ENCODE measurements at places on chromosomes 3 and 15.

- DNase-seq: no peak
Observed at GRCh38 chr15:66738595-66738994, 36.6 kb downstream of the SMAD6 start.

GRCh38 chr3:66396161-66396760, 104.6 kb downstream of the LRIG1 start:
- no peak for DNase-seq

DNA sequence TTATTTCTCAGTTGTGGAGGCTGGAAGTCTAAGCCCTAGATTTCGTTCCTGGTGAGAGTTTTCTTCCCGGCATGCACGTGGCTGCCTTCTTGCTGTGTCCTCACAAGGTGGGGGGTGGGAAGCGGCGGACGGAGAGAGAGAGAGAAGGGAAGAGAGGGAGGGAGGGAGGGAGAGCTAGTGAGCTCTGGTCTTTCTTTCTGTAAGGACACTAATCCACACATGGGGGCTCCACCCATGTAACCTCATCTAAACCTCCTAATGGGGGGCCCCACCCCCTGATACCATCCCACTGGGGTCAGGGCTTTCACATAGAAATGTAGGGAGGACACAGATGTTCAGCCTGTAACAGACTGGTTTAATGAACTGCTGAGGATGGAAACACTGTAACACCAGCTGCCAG, 7.3 kb downstream of the FBLN2 start:
- DNase-seq: no peak

- no peak for DNase-seq
Observed at GRCh38 chr3:109384164-109384563, 46.8 kb upstream of the DPPA4 start.

- no peak for DNase-seq
Observed at GRCh38 chr3:68997887-68998286, 15.6 kb downstream of the EOGT start.

GRCh38 chr3:36989005-36989404, 3.9 kb downstream of the EPM2AIP1 start:
- DNase-seq: no peak

DNA sequence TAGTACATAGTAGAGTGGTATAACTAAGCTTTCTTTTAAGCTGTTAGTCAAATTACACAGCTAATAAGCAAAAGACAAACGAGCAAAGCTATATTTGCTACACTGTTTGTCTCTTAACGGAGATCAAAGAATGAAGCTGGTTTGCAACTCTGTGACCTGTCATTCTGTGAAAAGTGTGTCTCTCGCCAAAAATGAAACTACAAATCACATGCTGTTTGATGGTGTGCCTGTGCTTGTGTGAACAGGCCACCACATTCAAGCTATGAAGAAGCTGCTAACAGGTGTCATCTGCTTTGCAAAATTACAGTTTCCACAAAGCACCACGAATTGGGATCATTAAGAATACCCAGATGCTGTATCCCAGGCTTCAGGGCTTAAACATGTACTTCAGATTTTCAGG, 667.8 kb upstream of the NAALADL2 start:
- no peak for DNase-seq

DNA sequence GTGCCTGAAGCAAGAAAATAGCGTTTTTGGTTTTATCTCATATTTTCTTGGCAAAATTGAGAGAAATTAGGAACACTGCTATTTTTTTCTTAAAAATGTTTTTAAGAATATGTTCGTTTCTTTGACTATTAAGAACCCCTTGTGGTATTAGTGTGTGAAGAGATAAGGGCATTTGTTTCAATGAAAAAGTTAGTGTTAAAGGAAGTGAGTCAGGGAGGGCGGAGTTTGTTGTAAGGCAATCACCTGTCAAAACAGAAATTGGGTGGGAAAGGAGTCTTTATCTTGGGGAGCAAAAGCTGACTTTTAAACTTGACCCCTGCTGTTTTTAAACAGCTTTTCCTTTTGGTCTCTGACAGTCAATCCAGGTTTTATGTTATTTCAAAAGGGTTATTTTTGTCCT, 4.2 kb downstream of the RAP2B start:
- no peak for DNase-seq

GRCh38 chr15:70575231-70576226, 187.8 kb downstream of the UACA start:
- DNase-seq: peak; percentile 90

- no peak for DNase-seq
Observed at GRCh38 chr3:148343416-148343815, 354.3 kb upstream of the AGTR1 start.

DNA sequence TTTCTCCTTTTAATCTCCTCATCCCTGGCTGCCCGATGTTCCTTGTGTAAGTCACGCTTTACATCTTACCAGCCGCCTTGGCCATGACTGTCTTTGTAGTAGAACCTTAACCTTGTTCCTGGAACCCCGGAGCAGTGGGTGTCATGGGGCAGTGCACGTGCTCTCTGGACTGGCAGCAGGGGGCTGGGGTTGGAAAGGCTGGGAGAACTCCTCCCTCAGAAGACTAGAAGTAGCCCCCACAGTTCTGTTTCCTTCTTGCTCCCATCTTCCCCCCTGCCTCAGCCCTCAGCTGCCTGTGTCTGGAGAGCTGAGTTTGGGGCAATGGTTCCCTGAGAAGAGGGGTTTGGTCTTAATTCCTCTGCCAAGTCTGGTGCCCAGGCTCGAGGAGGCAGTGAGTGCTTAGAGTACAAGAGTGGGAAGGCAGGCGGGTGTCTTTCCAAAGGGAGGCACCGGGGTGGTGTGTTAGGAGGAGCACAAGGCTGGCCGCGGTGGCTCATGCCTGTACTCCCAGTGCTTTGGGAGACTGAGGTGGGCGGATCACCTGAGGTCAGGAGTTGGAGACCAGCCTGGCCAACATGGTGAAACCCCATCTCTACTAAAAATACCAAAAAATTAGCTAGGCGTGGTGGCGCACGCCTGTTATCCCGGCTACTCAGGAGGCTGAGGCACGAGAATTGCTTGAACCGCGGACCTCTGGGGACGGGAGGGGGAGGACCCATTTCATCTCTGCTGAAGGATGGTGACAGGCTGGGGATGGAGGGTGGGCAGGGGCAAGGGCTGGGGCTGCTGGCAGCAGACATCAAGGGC, 100.4 kb downstream of the VGLL4 start:
- no peak for DNase-seq

DNA sequence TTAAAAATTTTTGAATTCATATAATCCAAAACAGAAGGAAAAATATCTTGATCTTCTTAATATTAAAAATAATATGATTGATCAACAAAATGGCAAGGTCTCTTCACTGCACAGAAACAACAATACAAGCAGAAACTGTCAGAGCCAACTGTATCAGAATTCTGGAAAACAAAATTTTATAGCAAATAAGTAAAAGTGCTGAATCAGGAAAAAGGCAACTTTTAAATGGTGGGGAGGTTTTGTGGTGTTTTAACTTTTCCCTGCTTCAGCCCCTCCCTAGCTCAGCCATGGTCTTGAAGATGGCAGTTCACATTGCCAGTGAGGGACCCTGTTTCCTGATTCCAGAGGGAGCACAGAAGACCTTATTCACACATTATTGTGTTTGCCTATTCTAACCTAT, 37.6 kb downstream of the SPESP1 start:
- DNase-seq: no peak

GRCh38 chr3:157816896-157817295, 289.3 kb downstream of the SHOX2 start:
- no peak for DNase-seq

GRCh38 chr3:50316657-50317242, 5.8 kb downstream of the HYAL2 start:
- no peak for DNase-seq

DNA sequence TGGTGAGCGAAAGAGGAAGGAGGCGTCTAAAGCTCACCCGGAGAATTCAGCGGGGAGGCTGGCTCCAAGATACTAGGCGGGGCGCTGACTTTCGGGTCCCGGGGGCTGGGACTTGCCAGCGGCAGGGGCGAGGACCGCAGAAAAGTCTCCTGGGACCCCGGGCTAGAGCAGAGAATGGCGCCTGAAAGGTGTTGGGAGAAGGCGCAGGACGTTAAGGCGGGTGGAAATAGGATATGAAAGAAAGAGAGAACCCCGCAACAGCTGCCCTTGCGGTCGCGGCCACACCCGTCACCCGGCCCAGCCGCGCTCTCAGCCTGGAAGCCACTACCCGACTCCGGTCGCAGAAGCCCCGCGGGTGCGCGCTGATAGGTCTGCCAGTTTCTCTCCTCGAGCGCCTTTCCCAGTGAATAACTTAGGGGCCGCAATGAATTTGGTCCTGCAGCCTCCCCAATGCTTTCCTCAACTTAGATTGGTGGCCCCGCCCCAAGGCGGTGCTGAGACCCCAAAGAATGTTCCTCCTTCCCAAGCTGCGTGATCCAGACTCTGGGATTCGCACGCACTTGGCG, 604 bp downstream of the LTK start:
- no peak for DNase-seq

DNA sequence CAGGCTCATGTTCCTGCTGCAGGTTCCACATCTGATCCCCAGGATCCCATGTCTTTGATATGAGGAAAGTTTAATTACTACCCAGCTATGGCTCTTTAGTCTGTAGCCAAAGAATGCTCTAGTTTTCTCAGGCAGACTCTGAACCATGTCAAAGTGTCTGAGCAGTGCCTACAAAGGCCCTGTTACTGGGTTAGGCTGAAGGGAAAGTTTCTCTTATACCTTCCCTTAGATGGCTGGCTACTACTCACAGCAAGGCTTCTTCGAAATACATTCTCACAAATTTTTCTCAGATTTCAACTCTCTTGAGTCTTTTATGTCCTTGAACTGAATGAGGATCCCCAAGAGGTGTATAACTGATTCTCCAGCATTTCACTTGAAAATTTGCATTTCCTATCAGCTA, 102.4 kb downstream of the NR1D2 start:
- no peak for DNase-seq

DNA sequence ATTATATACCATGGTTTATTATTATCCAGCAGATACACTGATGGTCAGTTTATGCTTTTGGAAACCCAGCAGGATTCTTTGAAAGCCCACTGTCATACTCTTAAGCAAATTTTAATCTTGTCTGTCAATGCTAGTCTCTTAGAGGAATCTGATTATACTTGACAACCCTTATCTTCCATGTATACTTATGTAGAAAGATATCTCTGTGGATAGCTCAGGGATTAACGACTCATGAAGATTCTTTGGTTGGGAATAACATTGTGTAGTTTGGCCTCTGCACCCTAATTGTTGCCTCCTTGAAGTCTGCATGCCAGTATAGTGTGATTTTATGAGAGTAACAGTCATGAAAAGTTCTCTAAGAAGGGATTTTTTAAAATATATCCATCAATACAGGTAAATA, 33.0 kb downstream of the FILIP1L start:
- no peak for DNase-seq

- no peak for DNase-seq
Observed at GRCh38 chr3:181701096-181701495, 10.6 kb upstream of the SOX2 start.

GRCh38 chr3:30843877-30844276, 50.6 kb downstream of the GADL1 start:
- no peak for DNase-seq

DNA sequence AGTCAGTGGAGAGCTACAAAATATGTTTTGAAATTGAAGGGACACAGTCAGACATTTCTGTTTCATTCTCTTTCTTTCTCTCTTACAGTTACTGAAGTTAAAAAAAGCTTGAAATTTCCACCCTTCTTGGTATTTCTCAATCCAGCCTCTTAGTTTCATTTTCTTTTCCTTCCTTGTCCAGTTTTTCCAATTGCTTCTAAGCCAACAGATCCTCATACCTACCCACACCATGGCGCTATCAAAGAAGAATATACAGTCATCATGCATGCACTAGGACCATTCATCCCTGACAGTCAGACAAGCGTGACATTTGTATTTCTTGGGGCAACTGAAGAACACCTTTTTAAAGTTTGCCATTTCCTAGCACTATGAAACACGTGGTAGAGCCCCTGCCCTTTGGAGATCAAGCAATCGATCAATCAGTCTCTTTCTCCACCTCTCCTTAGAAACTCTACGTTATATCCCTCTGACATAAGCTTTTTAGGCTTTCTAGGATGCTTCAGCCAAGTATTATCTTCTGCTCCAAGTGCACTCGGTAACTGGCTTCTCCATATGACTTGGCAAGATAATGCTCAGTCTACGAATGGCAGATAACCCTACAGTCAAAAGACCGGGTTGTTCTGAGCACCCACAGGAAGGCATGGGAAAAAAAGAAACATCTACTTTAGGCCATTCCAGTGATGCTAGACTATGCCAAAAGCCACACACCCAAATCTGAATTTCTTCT, 65.4 kb downstream of the FBN1 start:
- no peak for DNase-seq

DNA sequence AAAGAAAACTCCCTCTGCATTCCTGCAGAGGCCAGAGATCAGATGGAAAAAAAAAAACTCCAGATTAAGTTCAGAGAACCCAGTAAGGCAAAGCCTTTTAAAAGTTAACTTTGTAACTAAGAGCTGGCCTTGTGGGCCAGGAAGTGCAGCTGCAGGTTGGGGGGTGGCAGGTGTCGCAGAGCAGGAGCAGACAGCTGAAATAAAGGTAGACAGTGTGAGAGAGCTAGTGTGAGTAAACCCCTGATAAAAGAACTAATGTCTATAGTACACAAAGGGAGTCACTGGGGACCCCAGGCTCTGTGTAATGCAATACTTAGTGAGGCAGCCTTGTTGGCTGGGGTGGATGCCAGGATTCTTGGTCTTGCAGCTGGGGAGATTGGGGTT, 42.1 kb downstream of the PPCDC start:
- DNase-seq: peak; percentile 61

GRCh38 chr3:134362221-134362620, 12.0 kb downstream of the AMOTL2 start:
- no peak for DNase-seq

GRCh38 chr3:107188262-107188661, 189.0 kb upstream of the CCDC54 start:
- DNase-seq: no peak

DNA sequence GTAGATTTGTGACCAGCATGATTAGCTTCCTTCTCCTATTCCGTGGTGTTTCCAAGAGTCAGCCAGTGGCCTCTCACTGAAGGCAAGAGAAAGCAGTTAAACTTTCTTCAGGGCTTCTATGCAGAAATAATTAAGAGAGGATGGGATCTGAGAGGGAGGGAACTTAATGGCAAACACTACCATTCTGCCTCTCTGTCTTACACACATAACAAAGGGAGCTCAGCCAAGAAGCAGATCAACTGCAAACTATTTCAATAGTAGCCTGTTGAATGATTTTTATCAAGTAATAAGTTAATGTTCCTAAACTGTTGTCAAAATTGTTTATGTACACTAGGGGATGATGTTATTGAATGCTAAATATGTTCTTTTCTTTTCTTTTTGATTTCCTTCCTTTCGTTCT, 11.8 kb downstream of the OXSR1 start:
- DNase-seq: no peak

DNA sequence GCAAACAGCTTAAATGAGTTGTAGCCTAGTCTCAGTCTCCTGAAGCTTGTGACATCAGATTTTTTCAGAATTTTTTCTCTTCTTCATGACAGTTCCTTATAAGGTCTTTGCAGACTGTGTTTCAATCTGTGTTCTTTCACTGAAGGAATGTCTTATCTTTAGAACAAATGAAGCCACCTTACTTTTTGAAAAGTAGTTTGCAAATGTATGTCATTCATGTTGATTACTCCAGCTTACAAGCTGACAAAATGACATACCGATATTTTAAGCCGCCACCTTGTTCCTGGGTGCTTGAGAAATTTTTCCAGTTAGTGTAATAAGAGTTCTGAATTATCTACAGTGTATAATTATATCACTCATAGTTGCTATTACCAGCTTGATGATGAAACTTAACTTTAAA, 57.0 kb downstream of the ASTE1 start:
- DNase-seq: no peak

- peak; percentile 88 for DNase-seq
Observed at GRCh38 chr3:55484801-55485791, 2.0 kb downstream of the WNT5A start.

GRCh38 chr3:150312018-150312657, 96.0 kb upstream of the TSC22D2 start:
- DNase-seq: no peak
